ENCODE measurements at places on chromosomes 5 and 9.
A peak's percentile ranks its signal among the peaks of the same experiment; 100 is the strongest.

DNA sequence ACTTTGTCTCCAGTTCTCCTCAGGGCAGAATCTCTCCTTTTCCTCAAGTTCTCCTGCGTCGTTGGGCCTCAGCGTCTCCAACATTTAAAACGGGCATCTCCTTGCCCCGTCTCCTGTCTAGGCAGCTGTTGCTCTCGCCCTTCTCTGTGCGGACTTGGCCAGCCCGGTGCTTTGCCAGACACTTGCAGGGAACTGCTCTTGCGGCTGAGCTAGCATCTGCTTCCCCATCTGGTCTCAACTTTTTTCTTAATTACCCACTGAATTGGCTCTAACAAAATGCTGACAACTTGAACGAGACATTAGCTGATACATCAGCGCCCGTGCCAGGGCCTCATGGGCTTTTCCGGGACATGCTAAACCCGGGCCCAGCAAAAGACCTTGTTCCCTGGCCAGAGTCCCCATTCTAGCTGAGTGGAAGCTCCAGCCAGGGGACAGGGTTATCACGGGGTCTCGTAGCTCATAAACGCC lies 25.1 kb downstream of the ZNF618 start:
- DNase-seq, result no peak

- no peak for DNase-seq
Observed at GRCh38 chr5:109567374-109568044, 122.2 kb upstream of the MAN2A1 start.

- DNase-seq, result no peak
Observed at GRCh38 chr9:37715991-37716505, 37.6 kb upstream of the TRMT10B start.

DNA sequence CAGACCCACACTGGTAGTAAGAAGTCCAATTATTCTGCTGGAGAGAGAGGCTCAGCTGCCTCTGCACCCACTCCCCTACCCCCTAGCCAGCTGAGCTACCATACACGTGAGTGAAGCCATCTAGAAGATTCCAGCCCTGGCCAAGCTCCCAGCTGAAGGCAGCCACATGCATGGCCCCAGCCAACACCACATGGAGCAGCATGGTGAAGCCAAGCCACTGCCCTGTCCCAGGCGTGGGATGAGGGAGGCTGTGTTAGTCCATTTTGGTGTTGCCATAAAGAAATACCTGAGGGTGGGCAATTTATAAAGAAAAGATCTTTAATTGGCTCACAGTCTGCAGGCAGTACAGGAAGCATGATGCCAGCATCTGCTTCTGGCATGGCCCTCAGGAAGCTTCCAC lies 20.0 kb upstream of the VDAC1 start:
- no peak for DNase-seq

GRCh38 chr9:114785866-114786650 lies 19.8 kb downstream of the TNFSF15 start:
- DNase-seq, result no peak

DNA sequence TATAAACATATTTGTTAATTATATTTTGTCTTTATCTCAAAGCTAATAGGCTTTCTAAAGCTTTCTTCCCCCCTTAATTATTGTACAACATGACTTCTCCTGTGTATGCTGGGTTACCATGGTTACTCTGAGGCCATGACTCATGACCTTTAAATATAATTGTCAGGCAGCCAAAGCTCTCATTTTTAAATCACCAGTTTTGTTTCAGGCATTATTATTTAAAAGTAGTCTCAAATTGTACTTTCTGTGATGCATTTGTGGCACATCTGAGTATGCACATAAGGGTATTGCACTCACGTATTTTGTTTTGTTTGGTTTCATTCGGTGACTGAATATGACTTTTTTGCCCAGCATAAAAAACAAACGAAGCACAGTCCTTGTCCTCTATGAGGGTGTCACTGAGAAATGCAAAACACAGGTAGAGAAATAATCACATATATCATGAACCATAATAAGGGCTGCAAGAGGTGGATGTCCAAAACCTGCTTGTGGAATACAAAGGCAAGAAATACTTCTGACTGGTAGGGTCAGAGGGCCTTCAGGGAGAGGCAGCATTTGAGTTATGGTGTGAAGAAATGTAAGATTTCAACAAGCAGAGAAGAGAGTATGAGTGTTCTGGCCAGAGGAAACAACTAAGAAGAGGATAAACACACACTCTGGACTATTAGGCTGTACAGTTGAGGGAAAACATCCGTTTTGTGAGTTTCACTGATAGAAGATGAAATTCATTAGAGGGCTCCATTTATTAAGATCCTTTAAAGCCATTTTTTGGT lies 2.1 kb downstream of the CCDC192 start:
- peak; percentile 67 for DNase-seq

DNA sequence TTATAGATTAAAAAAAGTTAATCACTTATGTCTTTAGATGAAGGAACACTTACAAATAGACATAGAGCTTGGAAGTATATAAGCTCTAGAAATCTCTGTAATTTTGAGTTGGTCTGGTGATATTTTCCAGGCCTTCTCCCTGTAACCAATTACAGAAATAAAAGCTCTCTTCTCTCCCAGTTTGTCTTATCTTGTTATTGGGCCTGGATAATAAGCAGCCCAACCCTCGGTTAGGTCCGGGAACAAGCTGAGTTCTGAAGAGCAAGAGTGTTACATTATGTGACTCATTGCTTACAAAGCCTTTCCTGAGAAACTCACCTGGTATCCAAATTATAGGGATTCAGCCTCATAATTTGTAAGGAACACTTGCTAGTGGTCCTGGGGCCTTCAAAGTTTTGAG lies 1146.2 kb downstream of the CDH9 start:
- DNase-seq, result no peak

GRCh38 chr9:121714075-121714705 lies 62.8 kb downstream of the DAB2IP start:
- DNase-seq, result no peak

GRCh38 chr9:121399883-121400607 lies 30.0 kb upstream of the STOM start:
- DNase-seq, result peak; percentile 74

- DNase-seq, result no peak
Observed at GRCh38 chr9:14321517-14322130, 7.7 kb upstream of the NFIB start.

DNA sequence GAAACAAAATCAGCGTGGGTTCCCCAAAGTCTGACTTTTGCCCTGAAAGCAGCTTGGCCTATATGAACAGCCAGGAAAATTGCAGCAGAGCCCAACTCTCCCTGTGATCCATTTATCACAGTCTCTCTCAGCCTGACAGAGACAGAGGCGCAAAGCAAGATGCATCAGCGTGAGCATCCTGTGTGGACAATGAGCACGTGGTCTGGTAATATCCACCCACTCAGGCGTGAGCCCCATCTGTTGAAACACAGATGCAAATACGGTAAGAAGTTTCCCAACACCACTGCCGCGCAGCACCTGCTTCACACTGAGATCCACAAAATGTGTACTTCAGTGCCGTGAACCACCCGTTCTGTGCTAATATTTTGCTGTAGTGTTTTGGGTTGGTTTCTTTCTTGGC lies 114.6 kb downstream of the MRPL36 start:
- DNase-seq, result no peak
